ENCODE measurements at places on chromosomes 11 and 22. TPM values are rescaled to one million over a fixed set of nuclear protein-coding genes. Genes with fewer than 3 reads are reported as not detected.
A peak's percentile ranks its signal among the peaks of the same experiment; 100 is the strongest.

C11orf91 gene
- total RNA-seq, result not detected

APOL3 gene
- total RNA-seq, result not detected

RPL27A gene
- total RNA-seq, result 1,031 TPM

CDC42BPG gene
- 1.1 TPM for total RNA-seq

TRPC6 gene
- not detected for total RNA-seq

LRRC74B gene
- not detected for total RNA-seq

OOSP3 gene
- total RNA-seq, result not detected

TSPAN18 gene
- not detected for total RNA-seq

DNA sequence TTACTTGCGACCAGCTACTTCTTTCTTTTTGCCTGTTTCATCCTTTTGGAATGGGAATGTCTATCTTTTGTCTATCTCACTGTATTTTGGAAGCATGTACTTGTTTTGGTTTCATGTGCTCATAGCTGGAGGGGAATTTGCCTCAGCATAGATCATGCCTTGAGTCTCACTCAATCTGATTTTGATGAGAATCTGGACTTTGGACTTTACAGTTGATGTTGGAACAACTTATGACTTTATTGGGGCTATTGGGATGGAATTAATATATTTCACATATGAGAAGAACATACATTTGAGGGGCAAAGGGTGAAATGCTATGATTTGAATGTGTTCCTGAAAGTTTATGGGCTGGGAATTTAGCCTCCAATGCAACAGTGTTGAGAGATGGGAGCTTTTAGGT is 206.2 kb upstream of the DDI1 start:
- DNase-seq, result no peak

GRCh38 chr11:110251836-110252235 is 44.6 kb downstream of the RDX start:
- DNase-seq, result no peak

DNA sequence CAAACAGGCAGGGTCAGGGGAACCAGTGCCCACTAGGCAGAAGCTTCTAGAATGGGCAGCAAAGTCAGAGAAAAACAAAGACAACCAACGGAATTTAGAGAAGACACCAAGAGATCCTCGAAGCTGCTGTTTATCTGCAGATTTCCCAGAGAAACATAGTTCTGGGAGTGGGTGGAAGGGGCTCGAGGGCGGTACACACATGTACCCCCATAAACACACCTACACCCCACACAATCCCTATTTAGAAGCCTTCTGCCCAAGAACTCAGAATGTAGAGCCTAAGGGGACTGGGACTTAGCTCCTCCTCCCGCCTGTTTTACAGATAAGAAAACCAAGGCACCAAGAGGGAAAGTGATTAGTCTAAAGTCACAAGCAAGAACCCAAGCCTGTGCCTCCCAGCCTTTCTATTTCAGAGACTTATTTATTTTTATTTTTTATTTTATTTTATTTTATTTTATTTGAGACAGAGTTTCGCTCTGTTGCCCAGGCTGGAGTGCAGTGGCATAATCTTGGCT is 6.4 kb downstream of the NPTXR start:
- DNase-seq, result no peak

DNA sequence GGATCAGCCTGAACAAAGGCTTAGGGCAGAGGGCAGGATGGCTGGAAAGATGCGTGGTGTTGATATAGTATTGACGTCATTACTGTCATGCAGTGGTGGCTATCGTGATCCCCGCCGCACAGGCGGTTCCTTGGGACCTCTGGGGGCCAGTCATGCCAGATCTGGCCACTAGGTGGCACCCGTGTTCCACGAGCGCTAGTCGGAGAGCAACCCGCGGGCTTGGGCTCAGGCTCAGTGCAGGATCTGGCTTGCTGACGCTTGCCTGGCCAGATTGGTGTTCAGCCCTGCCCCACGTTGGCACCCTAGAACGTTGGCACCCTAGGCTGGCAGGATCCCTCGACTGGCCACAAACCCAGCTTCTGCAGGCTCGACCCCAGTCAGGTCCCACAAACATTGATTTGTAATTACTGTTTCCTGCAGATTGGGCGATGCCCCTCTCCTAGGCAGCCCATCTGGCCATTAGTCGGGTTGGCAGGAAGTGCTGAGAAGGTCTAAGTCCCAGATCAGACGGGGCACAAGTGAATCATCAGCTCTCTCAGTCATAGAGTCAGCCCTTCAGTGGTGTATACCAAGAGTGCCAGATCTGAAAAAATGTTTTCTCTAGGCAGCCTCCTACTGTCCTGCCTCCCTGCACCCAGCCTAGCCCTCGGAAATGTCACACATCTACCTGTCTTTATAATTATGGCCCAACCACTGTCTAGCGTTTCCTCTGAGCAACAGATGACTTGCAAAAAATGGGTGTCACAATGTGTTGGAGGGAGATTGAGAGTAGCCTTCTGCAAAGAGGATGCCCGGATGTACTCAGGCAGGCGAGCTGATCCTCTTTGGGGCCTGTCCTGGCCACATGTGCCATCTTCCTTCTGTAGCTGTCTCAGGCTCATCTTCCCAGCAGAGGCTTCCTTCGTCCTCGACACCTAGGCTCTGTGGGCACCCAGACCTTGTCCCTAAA is 315.3 kb downstream of the TMEM135 start:
- peak; percentile 71 for DNase-seq

GRCh38 chr11:47616726-47617416 is 22.7 kb upstream of the C1QTNF4 start:
- peak; percentile 80 for DNase-seq

- no peak for DNase-seq
Observed at GRCh38 chr22:43825651-43826050, 13.5 kb upstream of the EFCAB6 start.

GRCh38 chr11:35907648-35908431 is 36.0 kb upstream of the LDLRAD3 start:
- peak; percentile 86 for DNase-seq

- DNase-seq, result no peak
Observed at GRCh38 chr11:121038648-121039409, 14.9 kb downstream of the TBCEL start.

DNA sequence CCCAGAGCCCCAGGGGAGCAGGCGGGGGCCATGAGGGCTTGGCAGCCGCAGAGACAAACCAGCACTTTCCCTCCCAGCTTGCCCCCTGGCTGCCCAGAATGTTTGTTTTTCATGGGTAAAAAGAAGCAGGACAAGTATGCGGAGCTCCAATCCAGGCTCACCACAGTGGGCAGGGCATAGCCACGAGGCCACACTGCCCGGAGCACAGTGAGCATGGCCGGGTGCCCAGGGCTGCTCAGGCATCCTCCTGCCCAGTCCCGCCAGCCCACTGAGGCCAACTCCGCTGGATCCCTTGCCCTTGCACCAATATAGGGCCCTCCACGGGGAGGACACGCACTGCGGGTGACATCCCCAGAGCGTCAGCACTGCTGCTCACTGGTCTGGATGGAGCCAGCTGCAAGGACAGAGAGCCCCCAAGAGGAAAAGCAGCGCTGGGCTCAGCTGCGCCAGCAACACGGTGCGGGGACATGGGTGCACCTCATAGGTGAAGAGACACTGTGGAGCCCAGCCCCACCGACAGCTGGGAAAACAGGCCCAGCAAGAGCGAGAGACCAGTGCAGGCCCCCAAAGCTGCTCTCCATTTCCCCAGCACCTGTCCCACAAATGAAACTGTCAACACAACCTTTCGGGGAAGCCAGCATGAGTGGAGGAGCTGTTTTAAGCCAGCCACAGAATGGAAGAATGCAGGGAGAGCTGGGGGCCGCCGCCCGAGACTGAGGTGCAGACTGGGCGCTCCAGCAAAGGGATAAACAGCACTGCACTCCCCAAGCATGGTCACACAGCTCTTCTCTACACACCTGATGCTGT is 24.8 kb downstream of the ARVCF start:
- no peak for DNase-seq

DNA sequence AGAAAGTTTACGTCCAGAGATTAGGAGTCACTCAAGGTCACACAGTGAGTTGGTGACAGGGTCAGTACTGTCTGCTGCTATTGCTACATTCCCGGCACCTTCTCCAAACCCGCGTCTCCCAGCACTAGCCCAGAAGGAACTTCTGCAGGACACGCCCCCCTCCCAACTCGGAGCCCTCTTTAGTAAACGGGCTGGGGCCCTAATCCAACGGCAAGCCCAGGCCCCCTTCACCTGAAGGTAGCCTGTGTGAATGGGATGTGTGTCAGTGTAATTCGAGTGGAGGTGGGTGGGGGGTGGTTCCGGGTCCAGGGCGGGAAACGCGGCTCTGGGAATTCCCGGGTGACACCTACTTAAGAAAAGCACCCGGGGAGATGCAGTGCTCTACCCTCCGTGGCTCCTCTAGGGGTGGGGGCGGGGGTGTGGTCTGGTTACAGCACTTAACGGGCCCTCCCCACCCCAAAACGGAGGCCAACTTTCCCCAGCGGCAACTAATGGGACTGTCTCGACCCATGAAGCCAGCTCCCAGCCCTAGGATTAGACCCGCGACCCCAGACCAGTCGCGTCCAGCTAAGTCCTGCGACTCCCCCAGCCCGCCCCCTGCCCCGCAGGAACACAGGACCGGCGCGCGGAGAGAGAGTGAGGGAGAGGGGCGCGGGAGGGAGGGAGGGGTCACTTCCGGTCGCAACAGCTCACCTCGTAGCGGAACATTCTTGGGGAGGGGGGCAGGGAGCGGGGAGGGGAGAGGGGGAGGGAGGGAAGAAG is 468 bp downstream of the PATL1 start:
- peak; percentile 47 for DNase-seq

DNA sequence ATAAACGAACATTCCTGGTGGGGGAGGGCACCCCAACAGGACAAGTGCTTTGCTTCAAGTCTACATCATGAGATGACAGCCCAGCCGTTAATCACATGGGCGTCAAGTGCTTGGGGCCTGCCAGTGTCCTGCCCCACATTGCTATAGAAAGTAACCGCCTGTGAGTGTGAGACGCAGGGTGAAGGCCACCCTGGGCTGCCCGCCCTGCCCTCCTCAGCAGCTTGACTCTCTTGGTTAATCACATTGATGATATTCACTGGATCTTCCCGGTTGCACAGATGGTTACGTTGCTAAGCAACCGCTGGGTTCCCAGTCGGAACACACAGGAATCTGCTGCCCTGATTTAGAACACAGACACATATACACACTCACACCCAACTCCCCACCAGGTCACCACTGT is 79.3 kb downstream of the CTTN start:
- peak; percentile 82 for DNase-seq

- no peak for DNase-seq
Observed at GRCh38 chr22:32634421-32634981, 159.9 kb downstream of the FBXO7 start.

- DNase-seq, result no peak
Observed at GRCh38 chr11:64864473-64865285, 13.7 kb downstream of the EHD1 start.

- DNase-seq, result no peak
Observed at GRCh38 chr11:67627812-67628624, 1.7 kb downstream of the NUDT8 start.

DNA sequence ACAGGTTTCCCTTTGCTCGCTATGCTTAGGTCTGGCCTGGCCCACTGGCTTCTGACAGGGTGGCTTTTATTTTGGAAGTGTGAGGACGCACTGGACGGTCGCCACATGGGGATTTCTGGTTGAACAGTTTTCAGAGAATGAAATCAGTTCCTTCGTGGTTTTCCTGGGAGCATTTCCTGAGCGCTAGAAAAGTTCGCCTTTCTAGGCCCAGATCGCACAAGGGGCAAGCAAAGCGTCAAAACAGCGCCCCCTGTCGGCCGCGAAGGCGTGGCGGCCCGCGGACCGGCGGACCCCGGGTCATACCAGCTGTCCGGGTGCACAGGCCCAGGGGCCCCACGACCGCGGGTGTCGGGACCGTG is 12.7 kb upstream of the CYP2R1 start:
- no peak for DNase-seq

DNA sequence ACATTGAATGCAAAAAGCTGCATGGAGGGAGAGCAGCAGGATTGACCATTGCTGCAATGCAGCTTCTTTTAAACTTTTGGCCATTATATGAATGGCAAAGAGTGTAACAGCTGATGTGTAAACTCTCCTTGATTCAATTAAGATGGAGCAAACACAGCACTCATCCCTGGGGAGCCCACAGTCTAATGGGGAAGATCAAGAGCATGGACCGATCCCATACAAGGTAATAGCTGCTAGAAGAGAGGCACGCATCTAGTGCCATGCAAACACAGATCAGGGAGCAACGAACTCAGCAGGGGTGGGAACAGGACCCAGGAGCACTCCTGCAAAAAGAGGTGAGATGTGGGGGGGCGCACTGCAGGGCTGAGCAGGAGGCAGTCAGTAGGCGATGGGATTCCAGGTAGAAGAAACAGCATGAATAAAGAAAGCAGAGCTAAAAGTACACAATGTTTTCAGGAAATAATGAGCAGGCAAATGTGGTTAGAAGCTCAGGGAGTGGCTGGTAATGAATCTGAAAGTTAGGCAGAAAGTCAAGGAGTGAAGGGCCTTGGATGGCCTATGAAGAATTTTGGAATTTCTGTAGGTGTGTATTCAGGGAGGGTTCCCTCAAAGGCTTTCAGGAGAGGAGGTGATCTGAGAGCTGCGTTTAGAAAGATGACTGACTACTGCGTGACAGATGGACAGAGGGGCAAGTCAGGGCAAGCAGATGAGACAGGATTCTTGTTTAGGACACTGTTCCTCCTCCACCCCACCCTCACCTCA is 17.2 kb upstream of the BMAL1 start:
- no peak for DNase-seq

- DNase-seq, result no peak
Observed at GRCh38 chr11:45440111-45440510, 154.0 kb upstream of the SYT13 start.

GRCh38 chr22:38461057-38461413 is 6.0 kb upstream of the KCNJ4 start:
- no peak for DNase-seq

GRCh38 chr11:1337647-1338007 is 28.2 kb upstream of the TOLLIP start:
- no peak for DNase-seq

DNA sequence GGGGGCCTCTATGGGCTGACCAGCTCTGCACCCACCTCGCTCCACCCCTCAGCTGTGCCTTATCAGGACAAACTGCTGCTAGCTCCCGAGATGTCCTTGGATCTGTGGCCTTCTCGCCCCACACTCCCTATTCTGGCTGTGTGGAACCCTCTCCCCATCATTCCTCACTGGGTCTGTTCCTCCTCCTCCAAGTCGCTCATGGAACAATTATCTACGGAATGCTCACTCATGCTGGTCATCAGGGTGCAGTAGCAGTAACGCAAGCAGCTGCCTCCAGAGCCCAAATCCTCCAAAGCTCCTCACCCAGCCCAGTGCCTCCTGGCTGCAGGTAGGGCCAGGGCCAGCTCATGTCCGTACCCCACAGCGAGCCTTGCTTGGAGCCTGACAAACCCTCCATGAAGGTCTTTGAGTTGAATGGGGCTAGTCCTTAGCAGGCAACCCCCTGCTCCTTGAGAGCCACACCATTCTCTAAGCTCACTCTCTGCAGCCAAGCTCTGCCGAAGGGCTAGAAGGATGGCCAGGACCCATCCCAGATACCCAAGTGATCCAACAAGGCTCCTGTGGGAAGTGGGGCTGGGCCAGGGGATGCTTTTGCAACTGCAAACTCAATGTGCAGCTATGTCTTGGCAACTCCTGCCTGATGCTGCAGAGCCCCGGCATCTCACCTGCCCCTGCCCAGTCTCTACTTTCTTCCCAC is 977.8 kb downstream of the TBC1D22A start:
- no peak for DNase-seq

All from SK-MEL-5 (cell line).